ENCODE measurements at places on chromosomes 11 and 22. TPM values are rescaled to one million over a fixed set of nuclear protein-coding genes. Genes with fewer than 3 reads are reported as not detected.

DNA sequence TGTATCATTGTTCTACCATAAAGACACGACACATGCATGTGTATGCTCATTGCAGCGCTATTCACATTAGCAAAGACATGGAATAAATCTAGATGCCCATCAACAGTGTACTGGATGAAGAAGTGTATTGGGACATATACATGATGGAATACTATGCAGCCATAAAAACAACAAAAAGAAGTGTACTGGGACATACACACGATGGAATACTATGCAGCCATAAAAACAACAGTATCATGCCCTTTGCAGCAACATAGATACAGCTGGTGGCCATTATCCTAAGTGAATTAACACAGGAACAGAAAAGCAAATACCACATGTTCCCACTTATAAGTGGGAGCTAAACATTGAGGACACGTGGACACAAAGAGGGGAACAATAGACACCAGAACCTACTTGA, 22.7 kb downstream of the ARL14EP start:
- peak; percentile 17 for DNase-seq

- DNase-seq = no peak
These were observed 244.6 kb upstream of the ANO3 start for GRCh38 chr11:26087120-26087935.

Gene L3MBTL2
- 13.4 TPM for polyA plus RNA-seq

Gene ZBTB16
- polyA plus RNA-seq = 8.4 TPM

DNA sequence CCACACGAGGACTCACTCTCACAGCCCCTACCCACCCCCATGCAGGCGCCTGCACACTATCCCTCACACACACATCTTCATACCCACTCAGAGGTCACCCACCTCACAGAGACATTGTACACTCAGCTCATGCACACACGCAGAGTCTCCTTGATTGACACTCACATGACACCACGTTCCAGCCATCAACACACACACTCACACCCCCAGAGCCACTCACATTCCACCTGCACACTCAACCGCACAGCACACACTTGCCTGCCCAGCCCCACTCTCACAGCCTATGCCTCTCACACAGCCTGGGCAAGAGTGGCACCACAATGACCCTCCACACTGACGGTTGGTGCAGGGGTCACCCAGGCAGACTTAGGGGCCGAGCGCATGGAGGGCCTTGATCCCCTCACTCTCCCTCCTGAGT, 2.2 kb downstream of the SPI1 start:
- no peak for DNase-seq
